MCF 10A (cell line): ENCODE measurements at places on chromosomes 11 and 22.

GRCh38 chr11:69788956-69789355, 13.8 kb upstream of the FGF4 start:
- no peak for DNase-seq

- no peak for DNase-seq
Observed at GRCh38 chr22:31867386-31868153, 76.8 kb upstream of the YWHAH start.

DNA sequence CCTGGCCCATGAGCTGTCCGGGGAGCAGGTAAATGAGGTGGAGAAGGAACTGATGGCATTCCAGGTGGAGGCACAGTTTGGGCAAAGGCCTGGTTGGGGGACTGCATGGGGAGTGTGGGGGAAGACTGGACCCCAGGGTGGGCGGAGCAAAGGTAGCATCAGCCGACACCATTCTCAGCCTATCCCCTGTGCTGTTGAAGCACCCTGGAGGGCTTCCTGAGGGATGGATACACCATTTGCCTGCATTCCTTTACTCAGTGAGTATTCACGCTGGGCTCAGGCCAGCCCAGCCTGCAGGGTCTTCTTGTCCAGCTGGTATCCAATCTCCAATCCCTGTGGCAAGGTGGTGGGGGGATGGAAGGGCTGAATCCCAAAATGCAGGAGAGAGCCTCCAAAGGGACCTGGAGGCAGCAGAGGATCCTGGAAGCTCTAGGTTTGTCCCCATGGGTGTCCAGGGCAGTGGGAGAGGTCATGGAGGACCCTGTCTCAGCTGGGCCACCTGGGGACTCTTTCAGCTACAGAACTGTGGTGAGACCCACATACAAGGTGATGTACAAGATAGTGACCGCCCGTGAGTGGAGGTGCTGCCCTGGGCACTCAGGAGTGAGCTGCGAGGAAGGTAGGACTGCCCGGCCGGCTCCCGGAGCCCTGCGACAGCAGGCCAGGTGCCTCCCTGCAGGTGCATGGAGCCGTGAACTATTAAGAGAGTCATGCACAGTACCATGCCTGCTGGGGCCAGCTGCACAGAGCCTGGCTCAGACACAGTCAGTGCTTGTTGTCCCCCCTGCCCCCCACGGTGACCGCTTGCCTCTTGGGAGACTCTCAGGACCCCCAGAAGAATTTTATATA, 9.5 kb downstream of the EMID1 start:
- no peak for DNase-seq

- DNase-seq = no peak
Observed at GRCh38 chr11:114847306-114847975, 169.1 kb downstream of the NXPE2 start.

DNA sequence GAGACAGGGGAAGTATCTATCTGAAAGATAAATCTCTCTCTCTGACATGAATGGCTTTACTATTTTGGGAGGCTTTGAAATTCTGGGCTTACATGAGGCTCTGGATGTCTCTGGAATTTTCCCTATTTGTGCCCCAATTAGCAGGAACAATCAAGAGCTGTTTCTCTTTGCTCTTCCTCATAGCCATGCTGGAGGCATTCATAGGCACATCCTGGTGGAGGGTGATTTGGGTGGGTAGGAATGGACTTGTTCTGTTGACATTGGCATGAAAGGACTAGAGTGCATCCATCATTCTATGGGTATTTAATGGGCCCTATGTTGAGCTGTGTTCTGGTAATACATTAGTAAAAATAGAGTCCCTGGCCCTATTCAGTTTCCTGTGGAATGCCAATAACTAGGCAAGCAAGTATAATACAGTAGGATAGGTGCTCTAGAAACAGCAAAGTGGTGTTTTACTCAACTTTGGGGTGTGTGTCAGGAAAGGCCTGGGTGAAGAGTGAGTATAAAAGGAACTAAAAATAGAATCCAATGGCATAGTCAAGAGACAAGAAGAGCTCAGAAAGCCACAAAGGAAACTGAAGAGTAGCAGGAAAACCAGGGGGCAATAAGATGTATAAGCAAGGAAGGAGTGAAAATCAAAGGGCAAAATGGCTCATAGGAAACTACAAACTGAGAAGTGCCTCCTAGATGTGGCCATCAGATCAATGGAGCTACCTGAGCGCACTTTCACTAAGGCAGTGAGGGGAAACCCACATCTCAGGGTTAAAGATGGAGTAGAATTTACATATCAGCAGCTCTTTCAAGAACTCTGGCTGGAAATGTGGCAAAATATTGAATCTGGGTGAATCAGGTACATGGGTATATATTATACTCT, 45.0 kb downstream of the CWC15 start:
- DNase-seq = no peak

GRCh38 chr11:46984987-46985386, 48.4 kb downstream of the CSTPP1 start:
- DNase-seq = peak; percentile 16

- peak; percentile 75 for DNase-seq
Observed at GRCh38 chr22:21942407-21943343, 10.0 kb downstream of the PPM1F start.

- no peak for DNase-seq
Observed at GRCh38 chr11:126978165-126978564, 22.4 kb downstream of the KIRREL3 start.

DNA sequence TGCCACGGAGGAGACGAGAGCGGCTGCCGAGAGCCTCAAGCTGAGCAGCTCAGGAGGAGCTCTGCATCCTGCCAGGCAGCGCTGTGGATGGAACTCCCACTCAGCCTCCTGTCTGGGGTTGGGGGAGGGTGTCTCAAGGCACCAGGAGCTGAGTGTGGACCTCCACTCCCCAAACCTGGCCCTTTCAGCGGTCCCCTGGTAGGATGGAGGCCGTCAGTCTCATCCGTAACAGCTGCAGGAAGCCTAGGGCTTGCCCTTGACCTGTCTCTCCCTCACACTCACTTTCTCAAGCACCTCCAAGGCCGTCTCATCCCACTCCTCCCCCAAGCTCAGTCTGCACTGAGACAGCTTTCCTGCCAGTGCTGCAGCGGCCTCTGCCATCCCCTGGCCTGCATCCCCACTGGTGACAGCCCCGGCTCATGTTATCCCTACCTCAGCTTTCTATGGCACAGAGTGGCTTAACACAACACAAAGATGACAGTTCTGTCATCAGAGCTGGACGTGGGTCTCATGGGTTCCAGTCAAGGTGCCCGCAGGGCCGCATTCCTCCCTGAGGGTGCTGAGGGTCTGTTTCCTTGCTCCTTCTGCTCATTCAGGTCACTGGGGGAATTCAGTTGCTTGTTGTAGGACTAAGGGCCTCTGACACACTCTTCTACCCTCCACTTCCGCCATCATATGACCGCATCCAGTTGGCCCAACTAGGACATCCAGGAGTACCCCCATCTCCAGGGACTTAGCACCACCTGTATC, 341.9 kb upstream of the B3GAT1 start:
- no peak for DNase-seq

- DNase-seq = peak; percentile 41
Observed at GRCh38 chr11:119100994-119101758, 477 bp downstream of the DPAGT1 start.

DNA sequence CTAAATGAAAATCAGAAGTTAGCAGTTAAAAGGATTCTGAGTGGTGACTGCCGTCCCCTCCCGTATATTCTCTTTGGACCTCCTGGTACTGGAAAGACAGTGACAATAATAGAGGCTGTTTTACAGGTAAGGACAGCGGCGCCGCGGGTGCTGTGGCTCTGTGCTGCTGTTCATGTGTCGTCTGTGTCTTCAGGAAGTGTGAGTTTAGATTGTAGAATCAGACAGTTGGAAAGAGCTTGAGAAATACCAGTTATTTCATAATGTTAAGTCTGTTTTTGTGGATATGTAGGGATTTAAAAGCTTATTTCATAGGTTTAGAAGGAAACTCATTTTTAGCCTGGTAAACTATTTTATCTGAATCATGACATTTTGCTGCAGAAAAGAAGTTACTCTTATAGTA, 27.4 kb upstream of the PANX2 start:
- DNase-seq = no peak

- DNase-seq = no peak
Observed at GRCh38 chr11:61599968-61600710, 19.3 kb upstream of the SYT7 start.

DNA sequence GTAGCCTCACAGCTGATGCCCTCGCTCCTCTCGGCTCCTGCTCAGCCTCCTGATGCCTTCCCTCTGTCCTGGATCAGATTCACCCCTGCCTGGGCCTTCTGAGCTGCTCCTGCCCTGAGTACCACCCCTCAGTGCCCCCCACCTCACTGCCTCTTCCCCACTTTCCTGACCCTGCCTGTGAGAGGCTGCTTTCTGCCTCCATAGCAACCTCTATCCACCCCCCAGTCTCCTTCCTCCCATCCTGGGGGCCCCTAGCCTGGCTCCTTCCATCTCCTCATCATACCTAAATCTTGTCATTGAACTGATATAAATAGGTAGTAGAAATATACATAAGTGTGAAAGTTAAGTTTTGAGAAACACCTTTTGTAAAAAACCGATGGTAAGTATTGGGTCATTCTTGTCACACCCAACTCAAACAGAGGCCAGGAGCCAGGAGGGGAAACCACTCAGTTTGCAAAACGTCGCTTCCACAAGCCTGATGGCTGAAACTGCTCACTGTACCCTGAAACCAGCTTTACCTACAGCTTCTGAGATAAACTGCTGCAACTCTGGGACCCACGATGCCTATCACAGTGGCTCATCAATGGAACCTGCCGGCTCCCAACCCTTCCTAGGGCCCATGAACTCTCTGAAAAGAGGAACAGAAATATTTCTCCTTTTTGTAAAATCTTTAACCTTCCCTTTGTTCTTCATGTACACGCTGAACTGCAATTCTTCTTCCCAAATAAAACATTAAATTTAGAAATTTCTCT, 4.8 kb upstream of the APOBEC3H start:
- no peak for DNase-seq

- DNase-seq = no peak
Observed at GRCh38 chr22:35451592-35451991, 51.7 kb downstream of the MCM5 start.

DNA sequence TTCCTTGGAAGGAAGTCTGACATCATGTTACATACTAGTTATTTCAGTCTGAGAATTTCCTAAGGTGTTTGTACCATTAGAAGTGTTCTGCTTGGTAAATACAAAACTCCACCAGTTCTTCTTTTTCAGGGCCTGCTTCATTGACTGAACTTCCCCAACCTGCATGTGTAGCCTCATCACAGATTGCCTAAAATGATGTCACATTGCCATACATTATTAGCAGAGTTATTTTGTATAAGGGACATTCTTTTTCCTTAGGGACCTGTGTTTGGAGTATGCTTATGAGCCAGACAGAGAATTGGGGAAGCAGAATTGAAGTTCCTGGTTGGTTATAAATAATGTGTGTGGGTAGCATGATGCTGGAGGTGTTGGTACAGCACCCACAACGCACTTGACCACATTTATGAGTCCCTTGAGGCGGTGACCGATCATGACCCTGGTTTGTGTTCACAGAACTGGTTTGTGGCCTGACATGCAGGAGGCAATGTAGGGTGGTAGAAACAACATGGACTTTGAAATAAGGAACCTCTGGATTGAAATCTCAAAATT, 16.4 kb upstream of the MMP7 start:
- no peak for DNase-seq

- DNase-seq = no peak
Observed at GRCh38 chr11:113971506-113972195, 3.3 kb upstream of the HTR3A start.

DNA sequence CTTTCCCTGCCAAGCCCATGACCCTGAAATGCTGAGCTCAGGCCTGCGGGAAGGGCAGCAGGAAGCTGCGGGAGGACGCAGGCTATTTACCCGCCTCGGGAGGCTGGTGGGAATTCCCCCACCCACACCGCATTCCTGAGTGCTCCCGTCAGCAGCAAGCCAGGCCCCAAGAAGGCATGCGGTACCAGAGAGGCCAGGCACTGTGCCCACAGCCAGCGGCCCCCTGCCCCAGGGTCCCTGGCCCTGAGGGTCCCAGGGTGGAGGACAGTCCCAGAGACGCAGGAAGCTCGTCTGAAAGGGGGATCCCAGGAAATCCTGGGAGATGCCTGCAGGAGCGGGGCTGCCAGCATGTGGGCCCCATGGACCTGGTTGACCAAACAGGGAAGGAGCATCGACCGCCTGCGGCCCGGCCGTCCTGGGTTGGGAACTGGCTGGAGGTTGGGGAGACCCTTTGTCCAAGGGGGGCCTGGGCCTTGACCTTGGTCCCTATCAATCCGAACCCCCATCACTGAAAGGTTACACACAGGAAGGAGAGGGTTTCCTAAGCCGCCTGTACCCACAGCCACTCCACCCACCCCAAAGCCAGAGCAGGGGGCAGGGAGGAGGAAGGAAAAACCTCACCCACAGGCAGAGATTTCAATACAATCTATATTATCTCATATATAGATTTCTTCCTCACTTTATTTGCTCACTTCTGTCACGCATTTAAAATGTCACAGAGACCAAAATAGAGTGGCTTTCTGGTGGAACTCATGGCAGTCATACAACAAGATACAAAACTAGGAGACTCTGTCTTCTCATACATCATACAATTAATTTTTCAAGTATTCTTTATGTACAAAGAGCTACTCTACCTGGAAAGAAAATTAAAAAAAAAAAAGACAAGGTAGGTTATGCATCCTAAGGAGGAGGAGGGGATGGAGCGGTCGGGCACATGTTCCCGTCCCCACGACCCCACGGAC, 17.1 kb downstream of the MAFF start:
- DNase-seq = peak; percentile 93

DNA sequence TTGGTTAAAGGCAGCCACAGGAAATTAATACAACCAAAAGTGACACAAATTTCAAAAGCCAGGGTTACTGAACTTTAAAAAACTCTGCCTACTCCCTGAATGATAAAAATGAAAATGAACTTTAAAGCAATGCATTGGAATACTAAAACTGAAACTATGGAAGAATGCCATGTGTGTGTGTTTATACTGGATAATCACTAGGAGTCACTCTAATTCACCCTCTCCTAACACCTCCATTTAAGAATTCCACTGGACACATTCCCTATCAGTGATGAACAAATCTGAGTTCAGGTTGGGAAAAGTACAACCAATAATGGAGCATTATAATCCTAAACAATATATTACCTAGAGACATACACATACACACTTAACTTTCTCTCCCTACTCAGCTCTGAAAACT, 27.5 kb upstream of the PLAAT3 start:
- DNase-seq = no peak

GRCh38 chr22:36497910-36498665, 8.8 kb downstream of the FOXRED2 start:
- no peak for DNase-seq

DNA sequence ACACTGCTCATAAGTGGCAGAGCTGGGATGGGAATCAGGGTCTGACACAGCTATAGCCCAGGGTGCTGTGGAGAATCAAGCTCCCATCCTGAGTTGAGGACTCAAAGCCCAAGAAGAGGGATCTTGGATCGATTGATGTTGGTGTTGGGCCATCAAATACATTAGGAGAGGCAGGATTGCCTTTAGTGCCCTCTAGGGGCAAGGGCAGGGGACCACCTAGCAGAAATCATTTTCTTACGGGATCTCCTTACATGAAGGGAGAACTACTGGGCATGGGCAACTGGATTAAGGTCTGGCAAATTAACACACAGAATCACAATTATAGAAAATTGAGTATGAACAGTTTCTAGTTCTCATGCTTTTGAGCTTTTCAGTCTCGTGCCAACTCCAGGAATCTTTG, 24.9 kb upstream of the EMSY start:
- DNase-seq = peak; percentile 16
